CD4-positive, alpha-beta T cell treated with Interleukin-10 for 1 hour (primary cell): ENCODE measurements at places on chromosomes 11 and 22.

DNA sequence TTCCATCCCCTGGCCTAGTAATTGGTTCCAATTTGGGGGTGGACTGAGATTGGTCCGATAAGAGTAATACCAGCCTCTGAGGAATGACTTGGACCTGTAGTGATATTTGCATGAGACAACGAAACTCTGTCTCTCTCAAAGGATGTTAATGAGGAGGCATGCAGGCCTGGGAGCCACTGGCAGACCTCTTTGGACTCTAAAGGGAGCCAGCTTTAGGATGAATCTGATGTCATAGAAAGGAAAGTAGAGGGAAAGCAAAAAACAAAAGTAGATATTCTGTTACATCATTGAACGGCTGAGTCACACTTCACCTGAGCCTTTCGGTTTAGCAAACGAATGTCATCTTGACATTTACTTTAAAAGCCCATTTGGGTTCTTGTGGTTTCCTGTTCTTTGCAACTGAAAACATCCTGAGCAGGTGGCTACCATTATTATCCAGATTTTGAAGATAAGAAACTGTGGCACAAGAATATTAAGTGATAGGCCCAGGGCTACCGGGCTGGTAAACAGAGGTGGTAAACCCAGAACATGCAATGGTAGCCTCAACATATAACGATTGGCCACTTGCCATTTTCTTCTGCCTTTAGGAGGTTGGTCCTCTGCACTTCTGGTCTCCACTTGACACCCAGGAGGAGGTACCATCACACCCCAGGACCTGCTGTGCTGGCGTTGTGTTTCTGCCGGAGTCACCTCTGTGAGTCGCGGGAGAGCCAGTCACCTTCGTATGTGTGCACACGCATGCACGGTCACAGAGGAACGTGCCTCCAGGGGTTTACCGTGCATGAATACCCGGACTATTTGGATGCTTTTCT, 42.7 kb downstream of the RTL6 start:
- DNase-seq, result peak; percentile 76

DNA sequence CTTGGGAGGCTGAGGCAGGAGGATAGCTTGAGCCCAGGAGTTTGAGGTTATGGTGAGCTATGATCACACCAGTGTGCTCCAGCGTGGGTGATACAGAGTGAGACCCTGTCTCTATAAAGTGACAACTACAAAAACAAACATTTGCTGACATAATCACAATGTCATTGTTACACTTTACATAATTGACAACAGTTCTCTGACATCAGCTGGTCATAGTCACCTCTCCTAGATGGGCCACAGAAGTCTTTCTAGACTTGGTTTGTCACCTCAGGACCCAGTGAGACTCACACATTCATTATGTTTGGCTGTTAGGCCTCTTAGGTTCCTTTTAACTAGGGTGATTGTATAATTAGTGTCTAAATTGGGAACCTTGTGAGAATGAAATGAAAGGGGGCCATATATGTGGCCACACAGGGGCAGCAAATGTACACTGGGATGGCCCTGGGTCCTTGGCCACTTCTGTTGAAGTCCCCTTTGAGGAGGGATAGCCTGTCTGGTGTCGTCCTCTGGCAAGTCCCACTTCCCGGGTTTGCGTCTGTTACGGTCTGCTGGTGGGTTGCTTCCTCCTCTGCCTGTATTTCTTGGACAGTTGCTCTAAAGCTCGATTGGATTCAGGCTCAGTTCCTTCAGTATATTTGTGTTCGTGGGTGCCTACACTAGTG, 5.8 kb upstream of the PPIL2 start:
- no peak for DNase-seq

DNA sequence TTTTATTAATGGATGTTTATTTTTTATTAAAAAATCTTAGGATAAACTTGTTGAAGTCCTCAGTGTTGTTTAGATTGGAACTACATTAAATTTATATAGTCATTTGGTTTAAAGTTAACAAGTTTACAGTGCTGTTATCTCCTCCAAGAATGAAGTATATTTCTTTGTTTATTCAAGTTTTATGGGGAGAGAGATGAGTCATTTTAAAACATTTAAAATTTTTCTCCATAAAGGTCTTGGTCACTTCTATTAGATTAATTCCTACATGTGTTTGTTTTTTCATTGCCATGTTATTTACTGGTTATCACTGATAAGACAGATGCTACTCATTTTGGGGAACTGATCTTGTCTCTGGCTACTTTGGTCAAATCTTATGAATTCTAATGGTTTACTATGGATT, 429.6 kb downstream of the METTL15 start:
- DNase-seq, result no peak

DNA sequence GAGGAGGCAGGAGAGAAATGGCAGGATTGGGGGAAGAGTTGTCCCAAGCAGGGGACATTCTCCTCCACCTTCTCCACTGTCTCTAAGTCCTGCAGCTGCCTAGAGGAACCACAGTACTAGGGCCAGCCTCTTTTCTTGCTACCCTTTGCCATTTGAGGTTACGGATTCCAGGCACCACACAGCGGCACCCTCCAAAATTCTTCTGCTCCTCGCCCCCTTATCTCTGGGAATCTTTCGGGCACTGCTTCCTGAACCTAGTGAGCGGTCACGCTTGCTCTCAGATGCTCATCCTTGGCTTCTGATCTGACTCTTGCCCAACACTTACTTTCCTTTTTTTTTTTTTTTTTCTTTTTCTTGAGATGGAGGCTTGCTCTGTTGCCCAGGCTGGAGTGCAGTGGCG, 26.6 kb upstream of the XBP1 start:
- no peak for DNase-seq

- no peak for DNase-seq
These were observed 34.7 kb upstream of the WNT7B start for GRCh38 chr22:46011627-46012181.

- no peak for DNase-seq
These were observed 16.2 kb downstream of the CBX7 start for GRCh38 chr22:39136317-39136716.
